ENCODE measurements at places on chromosomes 2 and 18.

GRCh38 chr2:67498931-67499330 is 101.8 kb downstream of the ETAA1 start:
- DNase-seq, result no peak

GRCh38 chr2:43239981-43240765 is 13.8 kb upstream of the ZFP36L2 start:
- DNase-seq, result no peak

DNA sequence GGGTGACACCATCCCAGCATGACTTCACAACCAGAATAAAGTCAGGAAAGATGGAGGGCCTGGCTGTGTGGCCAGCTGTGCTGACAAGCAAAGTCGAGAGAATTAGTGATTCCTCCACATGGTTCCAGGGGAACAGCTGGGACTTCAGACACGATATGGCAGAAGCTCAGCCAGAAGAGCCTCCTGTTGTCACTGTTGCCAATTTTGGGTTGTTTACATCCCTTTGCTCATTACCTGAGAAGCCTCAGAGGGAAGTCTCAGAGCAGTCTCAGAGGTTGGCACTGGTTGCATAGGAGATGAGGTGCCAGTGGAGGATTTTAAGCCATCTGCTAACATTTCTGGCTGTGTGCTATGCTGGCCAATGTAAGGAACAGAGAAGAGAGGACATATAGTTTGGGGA is 16.0 kb downstream of the LINC00305 start:
- no peak for DNase-seq

- no peak for DNase-seq
Observed at GRCh38 chr2:128327180-128327964, 8.7 kb upstream of the HS6ST1 start.

- DNase-seq, result no peak
Observed at GRCh38 chr18:52953387-52953786, 613.4 kb downstream of the DCC start.

DNA sequence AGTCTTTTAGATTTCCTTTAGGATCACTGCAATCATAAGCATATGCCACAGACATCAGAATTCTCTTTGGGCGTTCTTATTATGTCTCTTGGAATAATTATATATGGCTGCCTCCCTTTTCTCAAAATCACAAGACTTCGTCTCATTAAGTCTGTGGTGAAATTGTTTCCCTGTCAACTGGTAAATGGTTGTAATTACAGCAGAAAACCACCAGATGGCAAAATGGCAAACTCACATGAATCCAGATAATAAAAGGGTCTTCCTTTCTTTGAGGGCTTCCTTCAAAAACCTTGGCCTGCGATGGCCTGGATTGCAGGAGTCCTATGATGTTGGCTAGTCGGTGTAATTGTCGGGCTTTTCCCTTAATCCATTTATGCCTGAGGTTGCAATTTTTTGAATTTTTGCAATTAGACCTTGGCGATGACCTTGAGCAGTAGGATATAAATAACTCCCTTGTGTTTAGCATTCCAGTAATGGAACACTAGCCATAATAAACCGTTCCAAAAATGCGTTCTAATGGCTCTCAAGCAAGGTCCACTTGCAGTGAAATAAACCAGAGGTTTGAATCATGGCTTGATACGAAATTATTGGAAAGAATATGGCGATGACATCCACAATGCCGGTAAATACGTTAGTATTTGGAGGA is 656.4 kb downstream of the MBD2 start:
- no peak for DNase-seq

GRCh38 chr2:43511199-43511598 is 84.6 kb downstream of the THADA start:
- no peak for DNase-seq

- no peak for DNase-seq
Observed at GRCh38 chr2:198815626-198816025, 642.1 kb downstream of the SATB2 start.

- no peak for DNase-seq
Observed at GRCh38 chr2:57888463-57888862, 158.1 kb upstream of the VRK2 start.

DNA sequence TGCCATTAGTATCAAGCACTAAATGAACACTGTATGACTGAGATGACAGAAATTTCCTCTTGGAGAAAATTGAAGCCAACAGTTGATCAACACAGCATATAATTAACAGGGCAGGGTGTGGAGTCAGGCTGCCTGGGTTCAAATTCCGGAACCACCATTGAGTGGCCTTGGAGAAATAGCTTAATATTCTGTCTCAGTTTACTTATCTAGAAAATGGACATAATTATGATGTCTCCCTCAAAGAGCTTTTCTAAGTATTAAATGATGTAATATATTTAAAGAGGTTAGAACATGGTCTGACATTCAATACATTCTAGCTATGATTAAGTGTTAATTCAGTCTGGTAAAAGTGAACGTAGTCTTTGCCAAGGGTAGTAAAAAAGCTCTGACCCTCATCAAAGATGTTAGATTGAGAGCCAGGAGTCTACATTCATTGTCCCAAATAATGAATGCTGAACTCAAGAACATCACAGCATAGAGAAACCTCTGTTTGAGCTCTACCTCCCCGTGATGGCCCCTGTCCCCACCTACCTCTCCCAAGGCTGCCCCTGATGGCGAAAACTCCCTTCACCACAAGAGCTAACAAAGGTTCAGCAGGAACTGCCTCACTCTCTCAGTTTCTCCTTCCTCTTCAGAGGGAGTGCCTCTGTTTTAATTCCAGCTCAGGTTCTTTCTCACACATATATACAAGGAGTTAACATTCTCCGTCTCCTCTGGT is 2.7 kb upstream of the VWA3B start:
- DNase-seq, result no peak

GRCh38 chr18:23941791-23942190 is 72.8 kb upstream of the TTC39C start:
- no peak for DNase-seq

GRCh38 chr2:238097988-238098871 is 1.9 kb upstream of the ESPNL start:
- peak; percentile 56 for DNase-seq

DNA sequence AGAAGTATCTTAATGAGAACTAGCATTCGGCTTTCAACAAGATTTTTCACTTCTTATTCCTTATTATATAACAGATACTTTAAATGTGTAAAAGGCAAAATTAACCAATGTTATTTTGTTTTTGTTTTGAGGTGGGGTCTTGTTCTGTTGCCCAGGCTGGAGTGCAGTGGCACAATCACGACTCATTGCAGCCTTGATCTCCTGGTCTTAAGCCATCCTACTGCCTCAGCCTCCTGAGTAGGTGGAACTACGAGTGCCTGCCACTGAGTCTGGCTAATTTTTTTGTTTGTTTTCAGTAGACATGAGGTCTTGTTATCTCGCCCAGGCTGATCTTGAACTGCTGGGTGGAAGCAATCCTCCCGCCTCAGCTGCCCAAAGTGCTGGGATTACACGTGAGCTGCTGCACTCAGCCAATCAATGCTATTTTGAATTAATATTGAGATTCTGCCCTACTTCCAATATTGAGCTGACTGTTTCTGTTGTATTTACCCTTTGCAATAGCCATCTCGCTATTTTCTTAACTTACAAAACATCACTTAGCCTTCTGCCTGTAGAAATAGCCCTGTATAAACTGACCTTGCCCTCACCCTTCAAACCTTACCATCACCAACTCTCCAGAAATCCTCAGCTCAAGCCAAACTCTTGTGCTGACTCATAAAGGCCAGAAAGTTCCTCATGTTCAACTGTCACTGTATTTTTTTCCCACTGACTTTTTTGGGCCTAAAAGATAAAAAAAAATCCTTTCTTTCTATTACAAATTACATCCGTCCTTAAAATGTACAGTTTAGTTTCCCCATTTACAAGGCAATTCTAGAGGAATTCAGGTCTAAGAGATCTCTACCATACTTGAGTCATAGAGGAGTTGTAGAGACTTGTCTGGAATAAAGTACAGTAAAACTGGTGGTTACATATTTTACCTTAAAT is 94.3 kb downstream of the OLA1 start:
- no peak for DNase-seq

DNA sequence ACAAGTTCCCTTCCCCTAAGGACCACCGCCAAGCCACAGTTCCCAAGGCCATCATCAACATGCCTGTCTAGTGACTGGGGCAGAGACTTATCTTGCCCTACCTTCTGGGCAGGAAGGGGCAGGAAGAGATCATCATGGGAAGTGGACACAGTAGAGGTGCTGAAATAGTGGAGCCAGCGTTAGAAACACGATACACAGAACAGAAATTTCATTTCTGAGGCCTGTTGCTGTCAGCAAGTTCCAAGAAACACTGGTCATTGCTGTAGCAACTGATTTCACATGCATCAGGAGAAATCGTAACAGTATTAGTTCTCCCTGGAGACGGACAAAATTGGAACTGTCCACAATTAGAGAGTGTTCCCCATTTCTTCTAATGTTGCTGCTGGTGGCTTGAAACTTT is 83.0 kb downstream of the COLEC12 start:
- DNase-seq, result no peak

GRCh38 chr2:150640039-150640438 is 152.6 kb upstream of the RND3 start:
- DNase-seq, result no peak

- no peak for DNase-seq
Observed at GRCh38 chr18:51757255-51757924, 559.9 kb upstream of the MEX3C start.

DNA sequence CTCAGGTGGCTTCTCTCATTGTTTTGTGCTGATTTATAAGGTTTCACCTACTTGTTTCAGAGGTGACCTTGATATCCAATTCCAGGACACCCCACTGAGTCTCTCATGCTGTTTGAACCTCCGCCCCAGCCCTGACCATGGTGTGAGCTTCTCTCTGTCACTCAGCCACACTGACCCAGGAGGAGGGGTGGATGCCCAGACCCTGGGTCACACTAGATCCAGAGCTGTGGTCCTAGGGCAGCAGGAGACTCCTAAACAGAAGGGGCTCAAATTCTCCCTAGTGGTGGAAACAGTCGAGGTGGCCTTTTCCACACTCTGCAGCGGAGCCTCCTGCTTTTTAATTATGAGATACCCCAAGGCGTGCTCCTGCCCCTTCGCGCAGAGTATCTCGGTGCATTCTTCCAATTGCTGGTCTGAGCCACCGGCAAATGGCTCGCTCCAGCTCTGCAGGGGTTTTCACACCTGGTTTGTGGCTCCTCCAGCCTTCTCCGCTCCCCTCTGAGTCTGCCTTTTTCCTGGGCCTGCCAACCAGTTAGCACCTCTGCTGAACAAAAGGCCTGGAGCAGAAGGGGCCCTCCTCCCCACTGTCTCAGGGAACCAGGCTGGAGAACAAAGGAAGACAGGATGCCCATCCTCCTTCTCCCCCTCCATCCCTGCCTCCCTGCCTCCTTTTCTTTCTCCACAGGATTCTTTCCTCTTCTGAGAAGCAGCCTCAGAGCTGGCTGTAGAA is 147.3 kb upstream of the SPRED2 start:
- DNase-seq, result no peak

- no peak for DNase-seq
Observed at GRCh38 chr2:241618296-241618805, 18.6 kb downstream of the THAP4 start.

GRCh38 chr2:20692081-20692480 is 25.1 kb downstream of the GDF7 start:
- DNase-seq, result no peak

- no peak for DNase-seq
Observed at GRCh38 chr2:222842491-222843174, 18.2 kb upstream of the ACSL3 start.

DNA sequence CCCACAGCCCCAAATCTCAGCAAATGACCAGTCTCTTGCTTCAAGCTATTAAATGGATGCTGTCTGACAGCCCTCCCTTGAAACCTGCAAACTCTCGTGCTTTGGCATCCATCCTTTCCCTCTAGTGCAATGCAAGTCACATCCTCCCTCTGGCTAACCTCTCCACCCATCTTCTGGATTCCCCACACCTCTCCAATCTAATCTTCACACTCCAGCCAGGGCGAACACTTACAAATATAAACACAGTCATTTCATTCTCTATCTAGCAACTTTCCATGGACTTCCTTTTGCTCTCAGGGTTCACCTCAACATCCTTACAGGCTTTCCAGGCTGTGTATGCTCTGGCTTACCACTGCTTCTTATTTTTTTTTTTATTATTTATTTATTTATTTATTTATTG is 10.1 kb upstream of the NARS1 start:
- DNase-seq, result no peak

- peak; percentile 33 for DNase-seq
Observed at GRCh38 chr2:16626497-16626896, 39.1 kb downstream of the CYRIA start.

GRCh38 chr18:76572518-76573247 is 77.6 kb upstream of the ZNF516 start:
- no peak for DNase-seq

DNA sequence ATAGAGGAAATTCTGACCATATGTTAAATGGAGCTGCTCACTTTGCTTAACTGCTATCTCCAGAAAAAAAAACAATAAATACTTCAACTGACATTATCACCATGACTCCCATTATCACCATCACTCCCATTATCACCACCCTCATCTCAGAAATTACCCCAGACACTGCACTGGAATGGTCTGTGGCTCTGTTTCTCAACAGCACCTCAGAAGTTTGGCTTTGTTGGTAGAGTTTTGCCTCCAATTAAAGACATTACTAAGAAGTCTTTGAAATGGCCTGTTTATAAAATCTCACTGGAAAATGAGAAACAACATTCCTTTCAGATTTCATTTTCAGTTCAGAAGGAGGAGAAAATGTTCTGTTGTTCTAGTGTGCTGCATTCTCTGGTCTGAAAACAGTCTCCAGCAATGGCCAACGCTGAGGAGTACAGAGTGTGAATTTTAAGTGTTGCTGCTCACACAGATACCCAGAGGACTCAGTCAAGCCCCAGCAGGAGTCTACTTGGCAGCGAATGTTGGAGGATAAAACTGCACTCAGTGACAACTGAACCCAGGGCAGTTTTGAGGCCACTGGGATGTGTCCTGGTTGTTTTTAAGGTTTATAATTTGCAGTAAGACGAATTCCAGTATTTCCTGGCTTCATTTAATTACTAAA is 364.5 kb upstream of the CDH2 start:
- no peak for DNase-seq

- no peak for DNase-seq
Observed at GRCh38 chr2:129769185-129769991, 210.1 kb upstream of the RAB6C start.

GRCh38 chr18:8623549-8624106 is 14.4 kb downstream of the RAB12 start:
- peak; percentile 33 for DNase-seq

DNA sequence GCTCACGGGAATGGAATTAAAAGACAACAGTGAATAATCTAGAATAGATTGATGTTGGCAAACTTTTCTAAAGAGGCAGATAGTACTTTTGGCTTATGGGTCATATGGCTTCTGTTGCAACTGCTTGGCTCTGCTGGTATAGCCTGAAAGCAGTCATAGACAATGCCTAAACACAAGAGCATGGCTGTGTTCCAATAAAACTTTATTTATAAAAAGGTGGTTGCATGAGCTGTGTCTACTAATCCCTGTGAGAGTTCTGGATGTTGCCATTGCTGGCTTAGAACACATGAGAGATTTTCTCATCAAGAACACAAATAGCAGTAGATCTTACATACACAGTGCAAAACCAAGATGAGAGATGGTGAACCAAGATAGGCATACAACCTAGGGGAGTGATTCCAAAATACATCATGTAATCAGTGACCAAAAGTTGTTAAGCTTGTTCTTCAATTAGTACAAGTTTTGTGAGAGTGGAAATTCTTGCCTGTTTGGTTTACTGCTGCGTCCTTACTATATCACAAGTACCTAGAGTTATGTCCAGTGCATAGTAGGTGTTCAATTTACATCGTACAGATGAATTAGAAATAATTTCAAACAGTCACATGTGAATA is 380.0 kb downstream of the METTL4 start:
- DNase-seq, result no peak
